ENCODE measurements at places on chromosomes 13 and 19.

DNA sequence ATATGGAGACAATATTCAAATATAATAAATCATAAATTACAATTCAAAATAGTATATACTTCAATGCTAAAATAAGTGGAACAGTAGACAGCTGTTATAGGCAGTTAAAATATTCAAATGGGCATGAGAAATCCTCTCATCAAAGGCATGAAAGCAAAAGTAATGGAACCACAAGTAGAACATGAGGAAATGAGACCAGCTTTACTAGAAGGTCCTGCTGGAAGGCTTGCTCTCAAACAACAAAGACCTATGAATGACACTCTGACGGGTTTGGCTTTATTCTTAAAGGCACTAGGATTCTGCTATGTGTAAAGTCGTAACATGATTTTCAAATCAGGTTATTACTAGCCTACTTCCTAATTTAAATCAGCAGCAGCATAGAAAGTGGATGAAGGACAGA lies 148.1 kb downstream of the VWA8 start:
- DNase-seq, result no peak

DNA sequence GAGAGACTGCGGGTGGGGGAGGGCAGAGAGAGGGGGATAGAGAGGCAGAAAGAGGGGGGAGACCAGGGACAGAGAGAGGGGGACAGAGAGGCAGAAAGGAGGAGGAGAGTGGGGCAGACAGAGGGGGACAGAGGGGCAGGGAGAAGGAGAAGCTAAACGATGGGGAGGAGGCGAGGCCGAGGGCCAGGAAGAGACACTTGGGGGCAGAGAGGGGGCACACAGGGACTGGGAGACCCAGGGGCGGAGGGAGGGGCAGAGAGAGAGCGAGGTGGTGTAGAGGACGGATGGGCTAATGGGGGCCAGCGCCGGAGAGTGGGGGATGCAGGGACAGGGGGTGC lies 666 bp downstream of the MEIS3 start:
- DNase-seq, result no peak

GRCh38 chr19:3790941-3791340 lies 4.8 kb upstream of the MATK start:
- no peak for DNase-seq

DNA sequence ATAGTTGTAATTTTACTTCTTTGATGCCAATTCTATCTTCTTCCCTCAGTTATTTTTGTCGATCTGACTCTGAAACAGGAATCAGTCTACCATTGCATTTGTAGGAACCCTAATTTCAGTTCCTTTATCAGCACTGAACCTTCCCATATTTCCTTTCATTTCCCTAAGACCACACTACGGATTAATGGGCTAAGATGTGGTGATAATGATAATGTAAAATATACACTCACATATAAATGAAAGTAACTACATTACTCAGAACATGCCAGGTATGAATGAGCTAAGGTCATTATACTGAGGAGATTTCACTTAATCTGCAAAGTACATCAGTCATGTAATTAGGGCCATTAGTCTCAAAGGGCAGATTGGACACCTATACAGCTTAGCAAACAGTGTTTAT lies 60.2 kb upstream of the RFC3 start:
- no peak for DNase-seq

- DNase-seq, result no peak
Measured at GRCh38 chr13:34174671-34175145, 356.8 kb downstream of the RFC3 start.

DNA sequence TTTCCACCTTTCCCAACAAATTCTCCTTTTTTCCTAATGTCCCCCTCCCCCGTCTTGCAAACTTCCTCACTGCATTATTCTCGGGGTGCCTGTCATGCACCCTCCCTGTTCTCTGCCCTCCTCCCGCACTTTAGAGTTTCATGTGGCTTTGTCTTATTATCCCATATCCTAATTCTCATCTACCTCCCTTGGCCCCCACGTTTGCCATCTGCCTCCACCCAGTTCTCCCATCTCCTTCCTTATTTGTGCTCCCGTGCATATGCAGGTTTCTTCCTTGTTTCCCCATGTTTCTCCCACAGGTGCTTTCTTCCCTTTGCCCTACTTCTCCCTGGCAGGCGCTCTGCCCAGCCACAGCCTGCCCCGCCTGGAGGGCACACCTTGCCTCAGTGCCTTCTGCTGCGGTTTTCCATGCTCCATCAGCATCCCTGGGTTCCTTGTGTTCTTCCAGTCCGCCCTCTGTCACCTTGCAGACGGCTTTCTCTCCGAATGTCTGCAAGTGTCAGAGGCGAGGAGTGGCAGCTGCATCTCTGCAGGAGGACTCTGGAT lies 1.5 kb downstream of the SPATA13 start:
- DNase-seq, result no peak

- no peak for DNase-seq
Measured at GRCh38 chr13:79432992-79433391, 26.9 kb upstream of the RBM26 start.

DNA sequence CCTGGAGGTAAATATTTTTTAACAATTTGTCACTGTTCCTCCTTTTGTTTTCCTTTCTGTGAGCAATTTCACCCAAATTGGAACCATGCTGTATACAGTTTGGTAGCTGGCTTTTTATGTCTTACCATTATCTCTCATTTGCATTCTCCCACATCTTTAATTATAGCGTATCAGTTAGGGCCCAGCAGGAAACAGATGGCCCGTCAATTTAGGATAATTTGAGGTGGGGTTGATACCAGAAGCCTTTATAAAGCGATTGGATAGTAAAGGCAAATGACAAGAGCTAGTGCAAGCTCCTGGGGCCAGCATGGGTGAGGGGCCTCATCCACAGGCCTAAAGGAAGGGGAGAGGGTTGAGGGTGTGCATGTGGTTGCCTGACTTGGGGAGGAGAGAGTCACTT lies 3.8 kb upstream of the IFNL4 start:
- DNase-seq, result peak; percentile 60

DNA sequence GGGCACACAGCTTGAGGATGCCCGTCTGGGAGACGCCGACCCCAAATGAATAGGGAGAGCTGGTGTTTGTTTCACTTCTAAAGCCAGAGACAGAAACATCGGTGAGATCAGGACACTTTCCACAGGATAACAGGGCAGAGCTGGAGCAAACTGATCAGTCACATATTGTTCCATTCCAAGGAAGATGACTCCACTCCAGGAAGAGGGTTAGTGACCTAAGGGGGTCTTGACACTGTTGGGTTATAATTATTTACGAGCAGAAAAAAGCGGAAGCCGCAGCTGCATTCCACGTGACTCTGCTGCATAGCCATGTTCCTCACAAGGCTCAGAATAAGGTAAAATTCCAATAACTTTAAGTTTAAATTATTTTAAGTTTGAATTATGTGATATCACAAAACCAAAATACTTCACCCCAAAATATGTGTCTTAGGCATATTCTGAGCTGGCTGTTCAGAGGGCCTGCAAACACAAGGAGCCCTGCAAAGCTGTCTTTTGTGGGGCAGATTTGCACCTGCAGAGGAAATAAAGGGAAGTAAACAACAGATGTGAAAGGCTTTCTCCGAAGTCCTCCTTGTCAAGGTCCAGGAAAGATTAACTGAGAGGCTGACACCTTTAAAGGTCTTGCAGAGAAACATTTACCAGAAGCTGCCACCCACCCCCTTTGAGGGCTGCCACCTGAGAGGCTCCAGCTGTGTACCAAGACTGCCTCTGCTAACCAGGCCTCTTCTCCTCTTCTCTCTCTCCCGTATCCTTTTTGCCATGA lies 819.2 kb downstream of the UQCRFS1 start:
- DNase-seq, result peak; percentile 54
